M059J (cell line): ENCODE measurements at places on chromosomes 7 and 10.
A peak's percentile ranks its signal among the peaks of the same experiment; 100 is the strongest.

DNA sequence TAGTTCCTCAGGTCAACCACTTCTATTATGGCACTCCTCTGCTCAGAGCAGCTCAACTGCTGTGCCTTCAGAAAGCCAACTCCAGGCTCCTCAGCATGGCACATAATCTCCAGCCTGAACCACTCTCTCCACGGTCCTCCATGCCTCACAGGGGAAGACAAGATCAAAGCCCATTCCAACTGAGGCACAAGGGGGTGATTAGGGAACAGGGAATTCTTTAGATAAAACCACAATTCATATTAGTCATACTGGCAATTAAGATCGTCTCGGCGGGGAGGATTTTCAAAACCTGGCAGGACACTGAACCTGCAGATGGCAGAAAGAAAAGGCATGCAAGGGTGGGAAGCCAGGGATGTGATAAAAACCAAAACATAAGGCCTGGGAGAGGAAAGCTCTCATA lies 361.6 kb downstream of the FGFR2 start:
- DNase-seq = peak; percentile 42

DNA sequence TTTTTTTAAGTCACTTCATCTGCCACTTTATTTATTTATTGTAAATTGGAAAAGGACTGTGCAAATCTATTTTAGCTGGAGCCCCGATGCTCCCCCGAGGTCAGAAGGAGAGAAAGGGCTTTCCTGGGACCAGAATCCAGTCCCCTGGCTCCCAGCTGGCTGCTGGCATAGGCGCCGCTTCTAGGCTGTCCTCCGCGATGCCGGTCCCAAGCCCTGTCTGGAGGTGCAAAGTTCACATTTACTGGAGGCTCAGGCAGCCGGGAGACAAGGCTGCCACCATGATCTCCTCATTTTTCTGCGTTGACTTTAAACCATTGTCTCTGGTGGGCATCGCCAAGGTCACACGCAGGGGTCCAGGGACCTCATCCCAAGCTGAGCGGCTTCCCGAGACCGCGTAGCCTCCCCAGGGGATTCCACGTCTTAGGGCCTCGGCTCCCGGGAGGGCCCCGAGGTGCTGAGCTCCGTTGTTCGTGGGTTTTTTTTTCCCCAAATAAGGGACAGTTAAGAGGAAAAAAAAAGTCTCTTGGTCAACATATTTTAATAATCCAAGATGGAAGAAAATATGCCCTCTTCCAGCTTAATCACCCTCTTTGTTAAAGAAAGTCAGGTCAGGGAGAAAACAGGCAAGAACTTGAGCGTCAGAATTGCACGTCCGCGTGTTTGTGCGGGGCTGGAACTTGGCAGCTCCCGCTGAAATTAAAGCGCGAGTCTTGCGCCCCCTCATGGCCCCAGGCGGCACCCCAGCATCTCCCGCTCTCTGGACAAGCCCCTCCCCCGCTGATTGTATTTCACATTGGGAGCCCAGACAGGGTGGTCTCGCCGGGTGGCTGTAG lies 11.9 kb downstream of the RGR start:
- peak; percentile 49 for DNase-seq

- no peak for DNase-seq
These were observed 105.2 kb downstream of the GSAP start for GRCh38 chr7:77310982-77311381.

DNA sequence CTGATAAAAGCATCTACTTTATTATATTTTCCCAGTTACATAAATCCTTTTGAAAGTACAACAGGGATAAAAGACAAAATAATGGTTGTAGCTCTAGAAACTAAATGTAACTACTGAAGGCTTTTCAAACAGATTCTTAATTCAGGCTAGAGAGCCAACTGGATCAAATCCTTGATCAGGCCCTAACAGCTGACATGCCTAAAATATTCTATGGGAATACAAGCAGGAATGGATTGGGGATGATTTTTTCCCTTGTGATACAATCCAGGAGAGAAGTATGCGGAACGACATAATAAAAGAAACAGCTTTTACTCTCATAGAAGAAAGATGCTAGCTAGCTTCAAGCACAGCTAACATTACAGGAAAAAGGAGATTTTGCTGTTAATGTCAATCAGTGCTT lies 49.0 kb downstream of the NT5C2 start:
- no peak for DNase-seq

DNA sequence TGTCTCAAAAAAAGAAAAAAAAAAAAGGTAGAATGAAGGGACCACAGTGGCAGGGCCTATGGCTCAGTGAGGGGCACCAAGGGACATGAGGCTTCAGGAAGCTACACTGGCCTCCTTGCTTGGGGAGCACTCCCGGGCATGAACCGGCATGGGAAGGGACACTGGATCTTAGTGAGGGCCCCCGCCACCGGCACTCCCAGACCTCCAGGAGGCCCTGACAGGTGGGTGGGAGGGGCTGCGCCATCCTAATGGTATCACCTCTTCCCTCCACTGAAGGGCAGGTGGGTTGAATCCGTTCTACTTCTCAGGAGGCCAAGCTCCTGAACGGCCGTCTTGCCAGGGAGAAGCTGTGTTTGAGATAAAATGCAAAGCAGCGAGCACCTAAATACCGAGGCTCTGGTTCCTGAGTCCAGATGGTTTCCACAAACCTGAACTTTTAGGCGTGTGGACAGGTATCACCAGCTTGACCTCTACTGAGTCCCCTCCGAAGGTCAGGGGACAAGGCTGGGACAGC lies 69.8 kb downstream of the C10orf143 start:
- DNase-seq = no peak

DNA sequence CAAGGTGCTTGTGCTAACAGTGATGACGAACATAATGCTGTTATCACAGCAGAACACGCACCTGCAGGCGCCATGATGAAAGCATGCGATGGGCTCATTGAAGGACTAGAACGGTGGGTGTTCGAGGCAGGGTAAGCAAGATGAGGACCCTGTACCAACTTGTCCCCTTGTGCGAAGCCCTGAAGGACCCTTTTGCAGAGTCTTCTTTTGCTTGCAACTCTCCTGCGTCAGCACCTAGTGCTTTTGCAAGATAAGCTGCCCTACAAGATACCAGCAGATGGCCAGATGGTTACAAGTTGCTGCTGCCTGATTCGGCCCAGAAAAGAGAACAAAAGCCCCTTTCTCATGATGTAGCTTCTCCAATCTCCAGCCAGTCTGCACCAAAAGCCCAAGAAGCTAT lies 4.2 kb upstream of the IL15RA start:
- no peak for DNase-seq

- DNase-seq = no peak
These were observed 343.3 kb upstream of the MKI67 start for GRCh38 chr10:128469515-128469914.

DNA sequence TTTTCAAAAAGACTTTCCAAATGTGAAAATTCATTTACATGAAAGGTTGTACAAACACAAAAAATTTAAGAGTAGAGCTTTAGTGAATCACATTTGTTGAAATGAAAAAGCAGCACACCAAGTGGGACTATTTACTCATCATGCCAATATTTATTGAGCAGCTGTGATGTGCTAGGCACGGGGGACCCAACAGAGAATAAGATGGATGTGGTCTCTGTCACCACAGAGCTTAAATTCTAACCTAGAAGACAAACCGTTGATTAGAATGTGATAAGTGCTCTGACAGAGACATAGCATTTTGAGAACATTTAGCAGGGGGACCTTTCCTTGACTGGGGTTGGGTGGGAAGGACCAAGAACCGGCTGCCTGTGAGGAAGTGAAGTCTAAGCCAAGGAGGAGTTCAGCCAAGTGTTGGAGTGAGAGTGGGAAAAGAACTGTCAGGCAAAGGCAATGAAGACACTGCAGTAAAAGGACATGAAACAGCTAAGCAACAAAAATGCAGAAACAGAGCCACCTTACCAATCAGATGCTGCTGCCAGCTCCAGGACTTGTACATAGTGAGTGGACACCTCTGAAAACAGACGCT lies 19.1 kb downstream of the ADAM12 start:
- no peak for DNase-seq

DNA sequence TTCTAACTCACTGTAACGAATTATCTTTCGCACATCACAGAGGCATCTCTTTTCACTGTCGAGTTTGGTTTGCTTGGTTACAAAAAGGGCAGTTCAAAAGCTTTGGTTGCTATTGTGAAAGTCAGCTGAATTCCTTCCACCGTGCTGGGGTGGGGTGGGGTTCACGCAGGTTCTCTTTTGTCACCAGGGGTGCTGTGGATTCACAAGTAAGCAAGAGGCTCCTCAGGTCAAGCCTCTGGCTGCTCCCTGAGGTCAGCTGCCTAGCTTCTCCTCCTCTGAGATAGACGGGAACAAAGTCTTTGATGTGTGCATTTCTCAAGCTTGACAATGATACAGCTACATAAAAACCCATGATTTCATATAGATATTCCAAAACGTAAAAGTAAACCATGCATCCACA lies 47.7 kb downstream of the EGFR start:
- peak; percentile 57 for DNase-seq

DNA sequence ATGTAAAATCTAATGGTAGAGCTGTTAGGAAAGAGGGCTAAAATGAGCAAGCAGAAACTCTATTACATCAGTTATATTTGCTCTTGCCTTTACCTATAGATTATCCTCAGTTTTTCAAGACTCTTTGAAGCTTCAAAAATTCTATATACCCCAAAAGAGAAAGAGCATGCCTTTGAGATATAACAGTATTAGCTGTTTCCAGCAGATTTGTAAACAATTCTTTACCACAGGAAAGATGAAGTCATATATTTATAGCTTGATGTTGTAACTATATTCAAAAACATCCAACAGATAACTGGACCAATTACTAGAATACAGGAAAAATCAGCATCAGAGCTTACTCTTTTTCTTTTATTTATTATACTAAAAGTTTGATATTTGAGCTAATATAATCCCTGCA lies 416.2 kb upstream of the TPK1 start:
- DNase-seq = peak; percentile 7

DNA sequence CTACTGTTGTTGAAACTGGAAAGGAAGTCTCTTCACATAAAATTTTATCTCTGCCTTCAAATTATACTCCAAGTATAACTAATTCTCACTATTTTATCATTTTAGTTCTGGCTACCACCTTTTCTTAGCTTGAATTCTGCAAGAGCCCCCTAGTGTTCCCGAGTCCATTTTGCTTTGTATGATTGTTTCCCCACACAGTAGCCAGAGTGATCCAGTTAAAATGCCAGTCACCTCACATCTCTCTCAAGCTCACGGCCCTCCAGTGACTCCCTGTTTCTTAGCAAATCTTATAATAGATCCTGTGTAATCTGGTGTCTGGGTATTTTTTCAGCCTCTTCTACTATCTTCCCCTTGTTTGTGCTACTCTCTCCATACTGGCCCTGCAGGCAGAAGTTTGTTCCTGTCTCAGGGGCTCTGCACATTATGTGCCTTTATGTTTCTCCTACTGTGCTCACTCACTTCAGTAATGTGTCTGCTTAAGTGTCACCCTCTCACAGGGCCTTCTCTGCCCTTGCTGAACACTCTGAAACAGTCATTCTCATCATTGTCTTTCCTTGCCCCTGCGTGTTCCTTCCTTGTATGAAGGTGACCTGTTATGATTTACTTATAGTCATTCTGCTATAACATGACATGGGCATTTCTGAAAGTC lies 8.9 kb downstream of the WAC start:
- DNase-seq = no peak

DNA sequence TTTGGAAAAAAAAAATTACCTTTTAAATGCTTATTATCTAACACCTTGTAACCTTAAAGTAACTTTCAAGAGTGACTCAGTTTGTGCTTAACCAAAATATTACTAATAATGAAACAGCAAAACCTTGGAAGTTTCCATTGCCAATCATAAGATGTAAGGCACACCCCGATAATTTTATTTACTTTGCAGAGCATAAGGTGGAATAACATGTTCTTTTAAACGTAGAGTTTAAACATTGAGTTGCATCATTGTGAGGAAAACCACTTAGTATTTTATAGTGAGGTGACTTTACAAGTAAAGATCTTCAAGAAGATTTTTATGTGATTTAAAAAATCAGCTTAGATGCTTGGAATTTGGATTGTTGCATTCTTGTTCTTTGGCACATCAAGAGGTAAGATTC lies at the start of gene PNLIPRP3:
TSS of gene PNLIPRP3 (plus strand) at position 177 of the 400 bp plus-strand sequence. CDS start at position 343, 166 bp downstream.
- DNase-seq = no peak

GRCh38 chr10:116654816-116655215 lies 34.1 kb downstream of the PNLIPRP2 start:
- DNase-seq = no peak

DNA sequence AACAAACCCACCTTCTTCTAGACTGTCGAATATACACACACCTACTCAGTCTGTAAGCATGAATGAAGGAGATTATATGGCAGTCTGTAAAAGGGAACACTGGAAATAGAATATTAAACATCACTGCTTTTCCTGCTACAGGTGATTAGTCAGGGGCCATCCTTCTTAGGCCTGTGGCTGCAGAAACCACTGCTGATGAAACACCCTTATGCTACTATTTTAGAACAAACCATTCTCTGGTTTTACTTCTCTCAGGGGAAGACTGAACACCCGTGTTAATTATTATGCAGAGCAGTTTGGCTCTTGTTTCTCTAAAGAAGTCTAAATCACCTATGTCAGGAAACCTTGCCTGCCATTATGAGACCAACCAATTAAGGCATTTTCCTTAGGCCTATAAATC lies 351.1 kb upstream of the KLF6 start:
- DNase-seq = no peak

DNA sequence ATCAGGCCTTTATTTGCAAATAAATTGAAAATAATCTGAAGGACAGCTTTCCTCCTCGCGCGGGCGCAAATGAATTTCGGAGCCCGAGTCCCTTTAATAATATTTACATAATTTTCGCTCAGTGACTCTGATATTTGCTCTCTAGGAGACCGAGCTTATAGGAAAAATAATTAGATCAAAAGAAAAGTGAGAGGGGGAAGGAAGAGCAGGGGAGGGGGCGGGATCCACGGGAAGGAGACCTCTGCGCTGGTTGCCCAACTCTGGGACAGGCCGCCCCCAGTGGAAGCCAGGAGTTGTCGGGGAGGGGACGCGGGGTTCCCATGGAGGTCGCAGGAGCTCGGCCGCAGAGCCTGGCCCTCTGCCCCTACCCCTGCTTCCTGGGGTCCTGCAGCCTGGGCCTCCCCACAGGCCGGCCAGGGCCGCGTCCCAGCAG lies 5.8 kb downstream of the UNCX start:
- DNase-seq = no peak

DNA sequence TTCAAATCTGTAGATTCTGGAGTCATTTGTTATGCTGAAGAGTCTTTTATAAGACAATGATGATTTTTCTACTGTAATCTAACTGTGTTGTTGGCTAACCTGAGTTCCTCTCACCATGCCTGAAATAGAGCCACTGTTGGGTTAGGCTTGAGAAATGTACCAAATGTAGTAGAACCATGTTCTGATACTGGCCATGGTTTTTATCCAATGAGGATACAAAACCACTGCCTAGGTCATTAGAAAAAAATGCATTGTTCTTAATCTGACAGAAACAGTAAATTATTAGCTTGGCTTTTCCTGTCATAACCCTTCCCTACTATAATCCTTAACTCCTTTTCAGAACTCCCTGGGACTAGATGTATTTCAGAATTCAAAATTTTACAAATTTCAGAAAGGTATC lies 86.6 kb downstream of the RAPGEF5 start:
- no peak for DNase-seq

- no peak for DNase-seq
These were observed 73.3 kb upstream of the MTPN start for GRCh38 chr7:136050462-136050847.

GRCh38 chr7:41153268-41153667 lies 549.6 kb downstream of the INHBA start:
- no peak for DNase-seq
